Midbrain (tissue), 1 donor: ENCODE measurements at places on chromosomes 5 and 9.
A peak's percentile ranks its signal among the peaks of the same experiment; 100 is the strongest.

DNA sequence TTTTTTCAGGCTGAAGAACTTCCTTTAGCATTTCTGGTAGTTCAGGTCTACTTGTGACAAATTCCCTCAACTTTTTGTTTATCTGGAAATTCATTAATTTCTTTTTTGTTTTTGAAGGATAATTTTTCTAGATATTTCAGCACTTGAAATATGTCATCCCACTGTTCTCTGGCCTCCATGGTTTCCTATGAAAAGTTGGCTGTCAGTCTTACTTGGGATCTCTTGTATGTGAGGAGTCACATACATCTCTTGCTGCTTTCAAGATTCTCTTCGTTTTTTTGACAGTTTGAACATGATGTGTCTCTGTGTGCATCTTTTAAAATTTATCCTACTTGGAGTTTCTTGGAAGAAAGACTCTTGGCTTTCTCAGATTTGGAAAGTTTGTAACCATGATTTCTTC is 79.5 kb downstream of the RIC1 start:
- no peak for DNase-seq

- DNase-seq, result no peak
Observed at GRCh38 chr9:88173378-88173999, 35.2 kb upstream of the SPATA31C2 start.

- no peak for DNase-seq
Observed at GRCh38 chr5:125310749-125311148, 564.3 kb upstream of the ZNF608 start.

DNA sequence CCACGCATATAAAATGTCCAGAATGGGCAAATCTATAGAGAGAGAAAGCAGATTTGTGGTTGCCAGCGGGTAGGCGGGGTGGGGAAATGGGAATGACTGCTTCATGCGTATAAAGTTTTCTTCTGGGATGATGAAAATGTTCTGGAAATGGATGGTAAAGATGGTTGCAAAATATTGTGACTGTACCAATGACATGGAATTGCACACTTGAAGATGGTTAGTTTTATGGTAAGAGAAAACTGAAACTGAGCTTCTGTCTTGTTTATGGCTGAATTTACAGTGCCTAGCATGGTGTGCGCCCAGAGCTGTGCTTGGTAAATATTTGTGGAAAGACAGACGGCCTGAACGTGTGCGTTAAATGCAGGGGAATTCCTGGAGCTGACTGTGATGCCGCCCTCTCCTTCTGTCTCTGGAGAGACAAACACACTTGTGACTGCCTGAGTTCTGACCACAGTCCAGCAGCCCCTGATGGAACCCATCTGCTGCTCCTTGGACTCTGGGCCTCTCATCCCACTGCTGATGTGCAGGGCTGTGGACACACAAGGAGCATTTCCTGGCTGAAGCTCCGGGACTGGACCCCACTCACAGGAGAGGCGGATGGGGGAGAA is 8.6 kb upstream of the PTGES start:
- DNase-seq, result no peak

GRCh38 chr9:93132946-93133680 is 938 bp downstream of the NINJ1 start:
- peak; percentile 61 for DNase-seq

GRCh38 chr9:111661802-111662521 is 557 bp downstream of the GNG10 start:
- peak; percentile 32 for DNase-seq

DNA sequence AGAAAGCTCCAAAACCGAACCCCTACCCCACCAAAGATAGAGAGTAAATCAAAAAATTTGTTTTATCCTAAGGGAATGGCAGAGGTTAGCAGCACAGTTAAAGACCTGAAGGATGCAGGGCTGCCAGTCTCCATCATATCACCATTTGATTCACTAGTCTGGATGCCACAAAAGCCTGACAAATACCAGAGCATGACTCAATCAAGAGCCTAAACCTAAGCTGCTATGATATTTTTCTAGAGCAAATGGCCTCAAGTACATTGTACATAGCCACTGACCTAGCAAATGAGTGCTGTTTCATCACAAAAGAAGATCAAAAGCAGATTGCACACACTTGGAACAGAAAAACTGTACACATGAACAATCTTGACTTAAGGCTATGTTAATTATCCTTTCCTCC is 48.0 kb downstream of the DPYSL3 start:
- no peak for DNase-seq

DNA sequence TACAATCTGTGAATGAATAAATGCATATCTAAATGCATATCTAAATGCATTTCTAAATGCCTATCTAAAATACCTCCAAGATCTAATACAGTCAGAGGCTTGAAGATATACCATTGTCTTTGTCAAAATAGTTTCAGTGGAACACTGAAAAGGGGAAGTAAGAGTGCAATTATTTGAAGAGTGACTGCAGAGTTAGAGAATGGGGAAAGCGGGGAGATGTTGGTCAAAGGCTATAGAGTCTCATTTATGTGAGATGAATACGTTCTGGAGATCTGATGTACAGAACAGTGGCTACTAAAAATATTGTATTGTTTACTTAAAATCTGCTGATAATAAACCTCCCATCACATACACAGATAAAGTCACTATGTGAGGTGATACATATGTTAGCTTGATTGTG is 1126.2 kb upstream of the CDH9 start:
- DNase-seq, result no peak

DNA sequence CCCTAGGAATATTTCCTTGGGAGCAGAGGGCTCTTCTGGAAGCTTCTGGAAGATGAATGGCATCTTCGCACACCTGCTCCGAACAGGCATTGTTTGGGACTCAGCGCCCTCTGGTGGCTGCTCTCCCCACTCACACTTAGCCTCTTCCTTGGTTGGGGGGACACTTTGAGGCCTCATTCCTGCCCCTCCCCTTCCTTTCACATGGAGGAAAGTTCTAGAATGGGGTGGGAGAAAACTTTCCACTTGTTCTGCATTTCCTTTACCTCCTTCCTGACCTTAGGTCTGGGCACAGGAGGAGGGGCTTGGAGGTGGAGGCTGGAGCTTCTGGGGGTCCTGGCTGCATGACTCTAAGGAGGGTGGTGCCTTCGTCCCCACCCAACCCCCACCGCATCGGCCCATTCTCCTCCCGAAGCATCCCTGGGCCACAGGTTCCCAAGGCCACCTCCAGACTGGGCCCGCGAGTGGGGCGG is 19.3 kb upstream of the SMIM32 start:
- DNase-seq, result peak; percentile 55

GRCh38 chr5:138998521-138998920 is 123.4 kb upstream of the LRRTM2 start:
- no peak for DNase-seq

- peak; percentile 60 for DNase-seq
Observed at GRCh38 chr5:139137697-139138096, 60.5 kb downstream of the SIL1 start.

- DNase-seq, result no peak
Observed at GRCh38 chr9:100441911-100442361, 15.0 kb downstream of the MSANTD3 start.

GRCh38 chr9:120331913-120332312 is 248.1 kb downstream of the CDK5RAP2 start:
- no peak for DNase-seq

DNA sequence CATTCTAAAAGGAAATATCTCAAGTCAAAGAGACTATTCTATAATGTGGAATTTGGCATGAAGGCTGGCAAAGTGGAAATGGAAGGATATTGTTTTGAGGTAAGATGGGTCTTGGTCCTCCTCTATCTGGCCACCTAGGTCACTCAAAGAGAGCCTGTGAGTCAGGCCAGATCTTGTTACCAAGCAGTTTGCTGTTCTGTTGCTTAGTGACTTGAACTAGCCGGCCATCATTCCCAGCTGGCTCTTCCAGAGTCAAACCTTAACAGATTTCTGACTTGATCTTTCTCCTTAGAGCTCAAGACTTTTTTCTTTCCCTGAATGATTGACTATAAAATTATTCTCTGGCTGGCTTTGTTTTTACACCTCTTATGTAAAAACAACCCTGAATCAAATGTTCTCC is 136.1 kb downstream of the PDE4D start:
- DNase-seq, result no peak

DNA sequence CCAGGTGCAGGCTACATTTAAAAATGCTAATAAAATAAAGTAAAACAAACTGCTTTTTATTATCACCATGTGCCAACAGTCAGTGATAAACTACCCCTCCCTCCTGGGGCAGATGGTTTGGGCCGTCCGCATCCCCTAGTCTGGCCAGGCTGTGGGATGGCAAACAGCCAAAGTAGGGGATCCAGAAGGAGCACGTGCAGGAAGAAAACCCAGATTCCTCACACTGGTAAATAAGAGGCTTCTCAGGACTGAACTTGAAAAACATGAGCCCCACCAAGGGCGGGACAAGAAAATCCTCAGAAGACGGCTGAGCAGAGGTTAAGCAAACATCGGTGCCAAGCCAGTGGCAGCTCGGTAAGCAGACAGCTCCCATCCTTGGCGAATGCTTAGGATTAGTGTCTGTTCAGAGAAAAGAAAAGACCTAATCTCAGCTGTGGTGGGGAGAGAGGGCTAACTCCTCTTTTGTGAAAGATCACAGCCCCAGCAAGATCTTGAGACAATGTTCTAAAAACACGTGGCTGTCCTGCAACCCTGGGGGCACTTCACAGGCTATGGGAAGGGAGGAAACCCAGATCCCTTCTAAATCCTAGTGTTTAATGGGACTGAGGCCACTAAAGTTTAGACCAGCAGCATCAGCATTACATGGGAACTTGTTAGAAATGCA is 46.5 kb upstream of the GDNF start:
- no peak for DNase-seq

DNA sequence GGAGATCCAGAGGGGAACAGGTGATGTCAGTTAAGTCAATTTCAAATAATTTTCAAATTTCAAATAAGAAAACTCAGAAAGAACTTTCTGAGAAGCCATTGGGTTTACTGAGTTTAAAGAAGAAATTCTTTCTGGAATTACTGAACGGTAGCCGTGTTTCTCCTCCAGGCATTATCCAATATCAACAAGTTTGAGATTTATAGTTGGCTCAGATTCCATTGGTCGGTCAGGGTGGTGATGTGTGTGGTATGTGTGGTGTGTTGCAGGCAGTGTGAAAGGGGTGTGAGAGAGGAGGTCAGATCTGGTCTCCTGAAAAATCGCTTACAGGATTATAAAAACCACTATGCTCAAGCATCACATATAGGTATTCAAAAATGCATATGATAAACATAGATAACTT is 60.1 kb downstream of the PDE4D start:
- DNase-seq, result no peak

- DNase-seq, result no peak
Observed at GRCh38 chr5:69492923-69493395, 369 bp downstream of the OCLN start.

GRCh38 chr5:32687499-32687831 is 23.7 kb upstream of the NPR3 start:
- no peak for DNase-seq

GRCh38 chr9:98600631-98601030 is 108.1 kb downstream of the GABBR2 start:
- DNase-seq, result no peak

GRCh38 chr5:158013303-158013702 is 154.4 kb upstream of the CLINT1 start:
- no peak for DNase-seq

GRCh38 chr9:27818348-27818747 is 245.1 kb upstream of the C9orf72 start:
- no peak for DNase-seq

- DNase-seq, result no peak
Observed at GRCh38 chr5:15492545-15492944, 7.4 kb upstream of the FBXL7 start.

DNA sequence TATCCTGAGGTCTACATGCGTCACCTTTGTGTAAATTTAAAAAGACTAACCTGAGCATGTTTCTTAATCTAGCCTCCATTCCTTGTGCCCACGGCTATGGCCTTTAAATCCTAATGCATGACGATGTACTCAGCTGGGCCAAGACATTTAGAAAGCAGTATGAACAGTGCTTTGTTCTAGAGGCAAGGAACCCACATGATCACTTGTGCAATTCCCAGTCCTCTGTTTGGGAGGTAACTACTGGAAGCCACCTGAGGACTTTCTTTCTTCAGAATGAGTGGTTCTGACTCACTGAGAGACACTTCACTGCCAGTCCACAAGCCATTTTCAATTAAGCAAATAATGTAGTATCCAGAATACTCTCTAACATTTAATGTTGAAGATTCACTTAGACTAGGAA is 181.3 kb downstream of the RAB3C start:
- no peak for DNase-seq

DNA sequence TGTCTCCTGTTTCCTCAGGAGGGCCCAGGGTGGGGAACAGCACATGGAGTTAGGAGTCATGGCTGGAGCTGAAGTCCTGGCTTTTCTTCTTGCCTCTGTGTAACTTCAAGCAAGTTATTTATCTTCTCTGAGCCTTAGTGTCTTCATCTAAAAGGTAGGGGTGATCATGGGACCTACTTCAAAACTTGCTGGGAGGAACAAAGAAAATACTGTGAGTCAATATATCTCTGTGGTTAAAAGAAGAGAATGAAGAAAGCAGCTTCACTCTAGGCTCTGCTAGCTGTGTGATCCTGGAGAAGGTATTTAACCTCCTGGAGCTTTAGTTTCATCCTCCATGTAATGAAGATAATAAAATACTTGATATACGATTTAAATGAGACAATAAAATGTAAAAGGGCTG is 26.5 kb downstream of the AFAP1L1 start:
- no peak for DNase-seq

DNA sequence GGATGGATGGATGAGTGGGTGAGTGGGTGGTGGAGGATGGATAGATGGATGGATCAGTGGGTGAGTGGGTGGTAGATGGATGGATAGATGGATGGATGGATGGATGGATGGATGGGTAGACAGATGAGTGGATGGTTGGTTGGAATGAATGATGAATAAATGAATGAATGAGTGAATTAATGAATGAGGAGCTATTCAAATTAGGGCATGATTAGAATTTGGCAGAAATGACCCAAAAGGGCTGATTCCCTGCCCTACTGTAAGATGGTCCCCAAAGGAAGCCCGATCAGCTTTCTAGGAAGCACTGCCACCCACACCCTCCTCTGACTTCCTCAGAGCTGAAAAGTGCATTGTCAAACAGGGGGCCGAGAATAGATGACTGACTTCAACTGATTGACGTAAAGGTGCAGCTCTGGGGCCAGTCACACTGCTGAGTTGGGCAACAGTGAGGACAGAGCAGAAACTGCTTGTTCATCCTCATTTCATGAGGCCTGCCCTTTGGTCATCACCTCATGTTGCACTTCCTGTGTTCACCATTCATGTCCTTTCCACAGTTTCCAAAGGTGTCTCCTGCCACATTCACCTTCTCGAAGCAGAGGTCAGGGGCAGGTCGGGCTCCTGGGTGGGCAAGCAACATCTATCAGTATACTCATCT is 34.3 kb downstream of the NIPAL4 start:
- DNase-seq, result no peak

DNA sequence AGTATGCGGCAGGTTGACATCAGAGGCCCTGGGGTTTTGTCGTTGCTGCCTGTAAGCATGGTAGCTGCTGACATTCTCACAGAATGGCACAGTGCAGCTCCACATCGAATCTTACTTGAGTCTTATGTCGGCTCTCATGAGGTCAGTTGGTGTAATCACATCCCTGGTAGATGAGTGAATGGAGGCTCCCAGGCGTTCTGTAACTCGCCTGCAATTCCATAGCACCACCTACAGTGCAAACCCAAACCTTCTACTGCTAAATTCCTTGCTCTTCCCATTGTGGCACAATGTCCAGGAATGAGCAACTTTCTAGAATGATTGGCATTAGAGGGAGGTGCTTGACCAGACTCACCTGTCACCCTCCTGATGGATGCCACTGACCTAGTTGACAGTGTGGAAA is 578.4 kb downstream of the CCDC171 start:
- no peak for DNase-seq

GRCh38 chr5:52989781-52990527 is 802 bp downstream of the ITGA2 start:
- peak; percentile 75 for DNase-seq
